ENCODE measurements at places on chromosomes 7 and 10.

DNA sequence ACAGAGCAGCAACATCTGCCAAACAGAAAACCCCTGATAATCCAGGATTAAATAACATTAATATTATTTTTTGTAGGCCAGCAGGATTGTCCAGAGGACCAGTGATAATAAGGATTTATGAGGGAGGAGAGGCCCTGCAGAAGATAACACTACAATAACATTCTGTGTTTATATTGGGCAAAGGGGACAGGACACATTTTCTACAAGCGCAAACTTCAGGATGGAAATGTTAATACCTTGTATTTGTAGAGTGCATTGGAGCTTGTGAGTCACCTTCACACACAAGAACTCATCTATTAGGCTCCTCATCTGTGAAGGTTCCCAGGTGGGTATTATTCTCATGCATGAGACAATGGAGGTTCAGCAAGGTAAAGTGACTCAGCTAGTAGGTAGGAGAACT is 51.0 kb downstream of the BAMBI start:
- no peak for DNase-seq

DNA sequence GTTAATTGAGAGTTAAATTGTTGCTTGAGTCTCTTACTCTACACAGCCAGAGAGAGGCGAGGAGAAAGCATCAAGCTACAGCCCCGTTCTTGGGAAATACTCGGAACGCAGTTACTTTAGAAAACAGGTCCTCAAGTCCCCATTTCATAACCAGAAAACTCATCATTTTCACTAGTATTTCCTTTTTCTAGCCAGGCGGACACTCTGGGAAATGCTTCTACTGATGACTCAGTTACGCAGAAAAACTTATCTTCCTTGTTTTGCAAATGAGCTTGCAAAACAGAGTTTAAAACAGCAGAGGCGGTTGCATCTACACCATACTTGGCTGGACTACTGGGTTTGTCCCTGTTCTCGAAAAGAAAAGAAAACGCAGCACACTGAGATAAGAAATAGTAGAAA is 111.4 kb upstream of the FGFR2 start:
- DNase-seq, result no peak

DNA sequence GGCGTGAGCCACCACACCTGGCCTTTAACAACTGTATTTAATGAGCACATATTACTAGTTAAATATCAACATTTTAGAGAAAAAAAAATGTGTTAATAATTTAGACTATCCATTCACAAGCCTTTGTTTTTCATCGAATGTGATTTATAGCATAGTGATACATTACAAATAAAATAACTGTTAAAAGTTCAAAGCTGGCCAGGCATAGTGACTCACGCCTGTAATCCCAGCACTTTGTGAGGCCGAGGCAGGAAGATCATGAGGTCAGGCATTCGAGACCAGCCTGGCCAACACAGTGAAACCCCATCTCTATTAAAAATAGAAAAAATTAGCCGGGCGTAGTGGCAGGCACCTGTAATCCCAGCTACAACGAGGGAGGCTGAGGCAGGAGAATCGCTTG is 72.7 kb downstream of the HACD1 start:
- no peak for DNase-seq

DNA sequence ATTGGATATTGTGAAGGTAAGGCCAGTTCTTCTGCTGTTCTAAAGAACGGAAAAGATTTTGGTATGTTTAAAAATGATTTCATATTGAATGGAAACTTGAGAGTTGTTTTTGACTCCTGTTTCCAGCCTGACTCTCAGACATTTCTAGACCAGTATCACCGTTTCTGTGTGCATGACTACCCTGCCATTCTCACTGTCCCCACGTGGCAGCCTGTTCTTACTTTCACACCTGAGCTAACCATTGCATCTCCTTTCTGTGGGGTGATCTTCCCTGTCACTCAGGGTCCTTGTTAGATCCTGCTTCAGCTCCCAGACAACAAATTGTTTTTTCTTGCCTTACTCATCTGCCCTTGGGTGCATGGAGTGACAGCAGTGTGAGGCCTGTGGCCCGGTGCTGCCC is 38.9 kb downstream of the GLRX3 start:
- no peak for DNase-seq

DNA sequence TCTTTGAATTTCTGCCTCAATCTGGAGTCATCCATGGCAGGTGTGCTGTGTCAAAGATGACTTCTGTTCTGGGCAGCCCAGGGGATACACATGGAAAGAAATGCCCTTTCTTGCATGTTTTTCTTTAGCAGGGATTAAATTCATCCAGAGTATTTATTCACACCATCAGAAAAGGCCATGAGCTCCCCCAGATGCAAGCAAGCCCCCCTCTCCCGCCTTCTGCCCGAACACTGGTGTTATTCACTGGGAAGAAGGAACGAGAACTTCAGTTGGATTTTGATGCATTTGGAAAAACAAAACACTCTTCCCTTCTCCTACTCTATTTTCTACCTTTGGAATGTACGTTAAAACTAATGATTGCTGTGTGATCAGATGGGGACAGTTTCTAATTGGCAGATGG is 1.4 kb downstream of the PLPP4 start:
- DNase-seq, result no peak

DNA sequence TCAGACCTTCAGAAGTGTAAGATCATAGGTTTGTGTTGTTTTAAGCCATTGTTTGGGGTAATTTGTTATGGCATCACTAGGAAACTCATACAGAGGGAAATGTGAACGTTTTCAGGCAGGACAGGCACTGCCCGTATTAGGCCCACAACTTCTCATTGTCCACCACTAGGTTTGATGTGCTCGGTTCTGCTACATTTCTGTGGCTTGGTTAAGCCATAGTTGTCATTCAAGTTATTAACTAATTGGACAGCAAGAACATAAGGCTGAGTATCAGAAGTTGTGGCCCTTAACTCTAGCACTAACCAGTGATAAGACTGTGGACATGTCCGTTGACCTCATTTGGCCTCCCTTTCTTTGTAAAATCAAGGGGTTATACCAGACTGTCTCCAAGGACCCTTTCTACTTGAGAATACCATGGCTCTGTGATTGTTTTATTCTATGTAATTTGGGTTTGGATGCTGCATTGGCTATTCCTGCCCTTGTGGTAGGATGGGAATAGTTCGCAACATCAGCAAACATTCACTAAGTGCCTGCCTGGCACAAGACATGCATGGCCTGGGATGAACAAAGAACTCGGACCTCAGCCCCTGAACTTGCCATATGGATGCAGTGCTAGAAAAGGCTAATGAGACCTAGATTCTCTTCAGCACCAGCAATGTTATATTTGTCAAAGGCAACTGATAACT is 85.7 kb downstream of the CCDC71L start:
- DNase-seq, result no peak

GRCh38 chr10:51188008-51188407 is 113.7 kb downstream of the PRKG1 start:
- no peak for DNase-seq
